ENCODE measurements at places on chromosomes 2 and 18. TPM values are rescaled to one million over a fixed set of nuclear protein-coding genes. Genes with fewer than 3 reads are reported as not detected.

Gene RAPGEF4
- total RNA-seq, result 0.69 TPM

Gene CLEC4F
- total RNA-seq, result not detected

Gene GORASP2
- 95.7 TPM for total RNA-seq

- H3K27ac ChIP-seq, result no peak overlapping the region
- DNase-seq, result no peak
- H3K27me3 ChIP-seq, result no peaks in the 10 kb centered on the region
- H3K36me3 ChIP-seq, result no peaks in the 10 kb centered on the region
These were observed 2.1 kb upstream of the DNAJC27 start for GRCh38 chr2:24973812-24974211.

GRCh38 chr2:231170055-231170454, 28.4 kb upstream of the ARMC9 start:
- no peak overlapping the region for H3K4me3 ChIP-seq
- H3K27ac ChIP-seq, result no peak overlapping the region
- DNase-seq, result no peak
- H3K4me1 ChIP-seq, result no peaks in the 10 kb centered on the region
- no peaks in the 10 kb centered on the region for H3K27me3 ChIP-seq
- H3K36me3 ChIP-seq, result peaks cover 79% of the 10 kb centered on the region
